ENCODE measurements at places on chromosomes 3 and 15. TPM values are rescaled to one million over a fixed set of nuclear protein-coding genes. Genes with fewer than 3 reads are reported as not detected.

The MNS1 gene
- 2.1 TPM for total RNA-seq

The C3orf85 gene
- total RNA-seq = not detected

The EFL1 gene
- total RNA-seq = 25.2 TPM

The RSRC1 gene
- 27.3 TPM for total RNA-seq

All from A549 treated with RU486 at 1 μM for 4 hours (cell line).